ENCODE measurements at places on chromosomes 7 and 10. TPM values are rescaled to one million over a fixed set of nuclear protein-coding genes. Genes with fewer than 3 reads are reported as not detected.

DNA sequence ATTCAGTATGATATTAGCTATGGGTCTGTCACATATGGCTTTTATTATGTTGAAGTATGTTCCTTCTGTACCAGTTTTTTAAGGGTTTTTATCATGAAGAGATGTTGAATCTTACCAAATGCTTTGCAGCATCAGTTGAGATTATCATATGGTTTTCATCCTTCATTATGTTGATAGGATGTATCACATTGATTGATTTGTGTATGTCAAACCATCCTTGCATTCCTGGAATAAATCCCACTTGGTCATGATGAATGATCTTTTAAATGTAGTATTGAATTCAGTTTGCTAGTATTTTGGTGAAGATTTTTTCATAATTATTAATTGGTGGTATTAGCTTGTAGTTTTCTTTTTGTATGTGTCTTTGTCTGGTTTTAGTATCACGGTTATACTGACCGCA lies 185.9 kb downstream of the MBL2 start:
- no peak overlapping the region for H3K4me3 ChIP-seq
- no peak overlapping the region for H3K27ac ChIP-seq
- H3K36me3 ChIP-seq: no peaks in the 10 kb centered on the region
- no peaks in the 10 kb centered on the region for H3K4me1 ChIP-seq
- no peak for DNase-seq
- H3K27me3 ChIP-seq: no peaks in the 10 kb centered on the region

DNA sequence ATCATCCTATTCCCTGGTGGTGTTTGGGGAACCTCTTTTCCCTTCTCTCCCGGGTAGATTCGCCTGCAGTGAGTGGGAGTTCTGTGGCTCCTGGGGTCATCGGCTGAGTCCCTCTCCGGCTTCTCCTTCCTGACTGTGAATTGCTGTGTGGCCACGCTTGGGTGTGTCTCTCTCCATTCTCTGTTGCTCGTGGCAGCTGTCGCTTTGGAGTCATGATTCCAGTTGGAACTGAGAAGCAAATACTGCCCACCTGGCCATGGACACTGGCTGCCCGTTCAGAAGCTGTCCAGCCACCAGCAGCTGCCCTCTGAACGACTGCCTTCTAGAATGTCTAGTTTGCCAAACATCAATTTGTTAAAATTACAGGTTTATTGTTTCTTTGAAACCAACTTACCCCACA lies 23.1 kb upstream of the PITRM1 start:
- H3K27me3 ChIP-seq: no peaks in the 10 kb centered on the region
- H3K4me1 ChIP-seq: peaks cover 10% of the 10 kb centered on the region
- H3K36me3 ChIP-seq: no peaks in the 10 kb centered on the region
- H3K27ac ChIP-seq: no peak overlapping the region
- H3K4me3 ChIP-seq: no peak overlapping the region
- DNase-seq: no peak

DNA sequence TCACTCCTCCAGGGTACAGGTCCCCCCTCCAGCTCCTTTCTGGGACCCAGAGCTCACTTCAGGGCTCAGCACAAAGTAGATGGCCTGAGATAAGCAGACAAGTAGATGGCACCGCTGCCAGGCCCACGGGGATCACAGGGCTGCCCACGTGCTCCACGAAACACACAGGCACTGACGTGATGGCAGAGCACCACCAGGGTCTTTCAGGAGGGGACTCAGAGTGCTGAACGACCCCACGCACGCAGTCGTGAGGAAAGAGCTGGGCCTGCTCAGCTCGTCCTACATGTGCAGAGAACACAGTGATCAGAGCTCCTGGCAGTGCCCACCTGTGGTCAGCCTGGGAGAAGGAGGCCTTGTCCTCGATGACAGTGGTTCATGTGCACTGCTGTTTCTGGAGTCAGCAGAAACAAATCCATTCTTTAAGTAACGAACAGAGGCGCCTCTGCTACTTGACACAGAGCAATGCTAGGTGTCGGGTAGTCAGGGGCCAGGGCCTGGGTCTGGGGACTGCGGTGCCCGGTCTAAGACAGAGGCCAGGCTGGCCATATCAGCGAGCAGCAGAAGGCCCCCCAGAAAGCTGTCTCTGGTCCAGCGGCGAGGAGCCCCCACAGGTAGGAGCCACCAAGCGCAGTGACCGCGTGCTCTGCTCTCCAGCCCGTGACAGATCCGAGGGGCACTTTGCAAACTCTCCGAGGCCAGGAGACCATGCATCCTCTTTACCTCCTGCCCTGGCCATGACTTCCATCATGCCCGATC lies 129.8 kb upstream of the FAM20C start:
- no peaks in the 10 kb centered on the region for H3K4me1 ChIP-seq
- no peak overlapping the region for H3K4me3 ChIP-seq
- no peak overlapping the region for H3K27ac ChIP-seq
- no peaks in the 10 kb centered on the region for H3K36me3 ChIP-seq

GDF2 gene
- not detected for total RNA-seq

DNA sequence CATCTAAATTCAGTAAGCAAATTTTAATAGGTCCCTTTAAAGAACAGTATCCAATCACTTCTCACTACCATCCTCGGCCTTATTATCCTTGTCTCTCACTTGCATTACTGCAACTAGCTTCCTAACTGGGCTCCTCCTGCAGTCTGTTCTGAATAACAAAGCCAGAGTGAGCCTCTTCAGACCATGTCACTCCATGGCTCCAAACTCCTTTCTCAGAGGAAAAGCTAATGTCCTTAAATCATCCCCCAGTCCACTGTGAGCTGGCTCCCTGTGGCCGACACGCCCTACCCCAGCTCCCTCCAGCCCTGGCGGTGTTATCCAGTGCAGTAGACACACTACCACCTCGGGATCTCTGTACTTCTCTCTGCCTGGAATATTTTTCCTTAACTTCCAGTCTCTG lies 80.0 kb downstream of the EPC1 start:
- H3K4me3 ChIP-seq: no peak overlapping the region
- H3K27ac ChIP-seq: no peak overlapping the region
- DNase-seq: no peak
- H3K36me3 ChIP-seq: peaks cover 7% of the 10 kb centered on the region
- 0 out of 2 replicates have a peak, but pooled peaks cover 4% of the 10 kb centered on the region for H3K4me1 ChIP-seq
- H3K27me3 ChIP-seq: no peaks in the 10 kb centered on the region

DKK1 gene
- total RNA-seq: 75.2 TPM

- H3K4me3 ChIP-seq: no peak overlapping the region
- H3K4me1 ChIP-seq: peaks cover 20% of the 10 kb centered on the region
- no peaks in the 10 kb centered on the region for H3K36me3 ChIP-seq
- H3K27ac ChIP-seq: no peak overlapping the region
Observed at GRCh38 chr10:42963312-42963711, 113.6 kb upstream of the RET start.

DNA sequence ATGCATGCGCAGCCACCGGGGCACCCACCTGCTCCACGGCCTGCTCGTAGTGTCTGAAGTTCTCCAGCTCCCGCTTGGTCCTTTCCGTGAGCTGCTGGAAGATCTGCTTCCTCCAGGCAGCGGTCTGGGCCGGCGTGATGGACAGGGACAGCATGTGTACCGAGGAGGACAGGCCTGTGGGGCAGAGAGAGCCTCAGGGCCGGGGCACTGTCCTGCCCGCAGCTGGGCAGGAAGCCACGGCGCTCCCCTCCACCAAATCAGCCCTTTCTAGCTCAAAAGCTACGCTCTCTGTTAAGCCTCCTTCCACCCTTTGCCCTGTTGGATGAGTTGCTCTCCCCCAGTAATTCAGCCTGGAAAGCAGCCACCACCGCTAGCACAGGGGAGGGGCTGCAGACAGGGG lies 19.2 kb downstream of the TECPR1 start:
- no peaks in the 10 kb centered on the region for H3K4me1 ChIP-seq
- DNase-seq: no peak
- no peak overlapping the region for H3K27ac ChIP-seq
- no peaks in the 10 kb centered on the region for H3K36me3 ChIP-seq

ANKRD16 gene
- 12.2 TPM for total RNA-seq

GRCh38 chr7:43417455-43417854 lies 165.5 kb upstream of the STK17A start:
- H3K27me3 ChIP-seq: peaks cover 44% of the 10 kb centered on the region
- no peak for DNase-seq
- H3K27ac ChIP-seq: no peak overlapping the region
- no peaks in the 10 kb centered on the region for H3K36me3 ChIP-seq
- H3K4me3 ChIP-seq: no peak overlapping the region

DNA sequence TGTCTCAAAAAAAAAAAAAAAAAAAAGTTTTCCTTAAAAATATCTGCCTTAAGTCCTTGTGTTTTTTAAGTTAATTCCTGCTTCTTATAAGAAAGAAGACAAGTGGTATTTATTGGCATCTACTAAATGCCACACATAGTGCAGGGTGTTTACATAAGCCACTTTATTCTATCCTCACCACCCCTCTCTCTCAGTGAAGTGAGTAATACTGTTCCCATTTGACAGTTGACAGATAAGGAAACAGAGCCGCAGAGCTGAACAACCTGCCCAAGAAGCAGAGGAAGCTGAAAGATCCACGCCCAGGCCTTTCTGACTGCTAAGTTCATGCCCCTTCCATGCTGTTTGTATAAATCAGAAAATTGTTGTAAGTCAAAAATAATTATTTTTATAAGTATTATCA lies 54.1 kb downstream of the ABLIM1 start:
- no peak overlapping the region for H3K27ac ChIP-seq
- H3K36me3 ChIP-seq: no peaks in the 10 kb centered on the region
- H3K27me3 ChIP-seq: no peaks in the 10 kb centered on the region

DNA sequence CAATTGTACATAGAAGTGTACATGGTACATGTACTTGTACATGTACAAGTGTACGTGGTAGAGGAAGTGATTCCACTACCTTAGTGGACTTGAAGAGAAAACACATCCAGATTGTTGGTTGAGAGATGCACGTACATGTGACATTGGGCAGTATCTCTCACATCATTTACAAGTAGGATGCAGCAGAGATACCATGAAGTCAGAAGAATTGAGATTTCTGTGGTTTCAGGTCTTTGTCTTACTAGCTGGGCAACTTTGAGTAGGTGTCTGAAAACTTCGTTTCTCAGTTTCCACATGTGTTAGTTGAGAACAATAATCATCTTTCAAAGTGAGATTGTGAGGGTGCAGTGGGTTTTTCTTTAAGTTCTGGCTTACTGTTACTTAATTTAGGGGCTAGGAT lies 21.5 kb downstream of the CLDN12 start:
- H3K4me1 ChIP-seq: 0 out of 2 replicates have a peak, but pooled peaks cover 8% of the 10 kb centered on the region
- H3K27me3 ChIP-seq: no peaks in the 10 kb centered on the region
- no peak overlapping the region for H3K27ac ChIP-seq
- no peaks in the 10 kb centered on the region for H3K36me3 ChIP-seq
- H3K4me3 ChIP-seq: no peak overlapping the region

TMEM236 gene
- 0.20 TPM for total RNA-seq

- no peak for DNase-seq
- no peaks in the 10 kb centered on the region for H3K27me3 ChIP-seq
Observed at GRCh38 chr7:95595746-95596197, 544 bp downstream of the PDK4 start.

DNA sequence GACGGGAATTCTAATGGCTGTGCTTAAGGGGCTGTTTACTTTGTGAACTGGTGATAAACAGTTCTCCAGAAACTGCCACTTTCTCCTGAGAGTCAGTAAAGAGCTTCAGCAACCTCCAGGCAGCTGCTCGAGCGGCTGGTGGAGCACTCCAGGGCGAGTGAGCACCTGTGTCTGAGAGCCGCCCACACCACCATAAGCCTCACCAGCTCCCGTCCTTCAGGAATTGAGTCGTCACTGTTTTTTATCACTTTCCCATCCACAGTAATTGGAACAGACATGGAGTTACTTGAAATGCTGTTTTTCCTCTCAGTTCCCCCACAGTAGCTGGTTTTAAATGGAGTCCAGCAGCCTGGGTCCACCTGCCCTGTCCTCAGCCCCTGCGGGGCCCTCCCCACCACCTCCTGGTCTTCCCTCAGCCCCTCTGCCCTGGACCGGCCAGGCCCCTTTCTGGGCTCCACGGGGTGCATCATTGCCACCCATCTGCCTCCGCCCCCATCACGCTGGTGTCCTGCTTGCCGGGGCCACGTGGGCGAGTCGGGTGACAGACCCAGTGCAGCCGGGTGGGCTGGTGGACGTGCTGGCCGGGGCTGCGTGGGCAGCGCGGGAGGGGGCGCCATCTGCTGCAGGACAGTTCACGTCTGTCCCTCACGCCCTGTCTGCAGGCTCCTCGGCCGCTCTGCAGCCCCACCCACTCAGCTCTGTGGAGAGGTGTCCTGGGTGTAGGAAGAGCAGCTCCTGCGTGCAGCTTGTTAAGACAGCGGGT lies 56.0 kb downstream of the NKX6-2 start:
- H3K27me3 ChIP-seq: no peaks in the 10 kb centered on the region
- no peak overlapping the region for H3K27ac ChIP-seq
- DNase-seq: no peak

CACNB2 gene
- not detected for total RNA-seq

GRCh38 chr7:81074406-81074805 lies 155.6 kb upstream of the SEMA3C start:
- no peak overlapping the region for H3K4me3 ChIP-seq
- H3K36me3 ChIP-seq: no peaks in the 10 kb centered on the region
- H3K4me1 ChIP-seq: peaks cover 19% of the 10 kb centered on the region

DNA sequence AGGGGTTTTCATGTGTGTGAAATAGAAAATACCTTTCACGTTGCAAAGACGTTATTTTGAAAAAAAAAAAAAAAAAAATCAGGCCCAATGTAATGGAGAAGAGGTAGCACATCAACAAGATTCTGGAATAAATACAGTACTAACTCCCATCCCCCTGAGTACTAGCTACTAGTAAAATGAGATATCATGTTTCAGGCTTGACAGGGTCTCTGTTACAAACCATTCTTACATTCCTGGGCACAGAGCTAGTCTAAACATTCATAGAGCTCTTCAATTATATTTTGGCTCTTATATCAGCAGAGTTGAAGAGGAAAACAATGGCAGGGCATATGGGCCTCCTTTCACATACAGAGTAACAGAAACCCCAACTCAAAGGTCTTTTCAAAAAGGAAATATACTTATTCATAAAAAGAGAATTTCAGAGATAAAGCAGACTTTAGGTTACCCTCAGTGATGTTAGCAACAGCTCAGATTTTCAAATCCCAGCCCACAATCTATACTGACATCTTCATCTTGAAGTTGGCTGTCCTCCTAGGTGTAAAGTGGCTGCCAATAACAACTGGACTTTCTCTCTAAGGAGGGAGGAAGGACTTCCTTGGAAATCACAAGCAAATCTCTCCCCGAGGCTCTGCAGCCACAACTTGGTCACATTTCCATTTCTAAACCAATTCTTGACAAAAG lies 18.6 kb downstream of the C7orf33 start:
- no peak for DNase-seq
- peaks cover 10% of the 10 kb centered on the region for H3K27me3 ChIP-seq
